Stimulated activated CD4-positive, alpha-beta T cell treated with anti-CD3 and anti-CD28 coated beads, TNF-alpha, amount 100 ng/mL, for 4 hours (primary cell): ENCODE measurements at places on chromosomes 1 and 21.

DNA sequence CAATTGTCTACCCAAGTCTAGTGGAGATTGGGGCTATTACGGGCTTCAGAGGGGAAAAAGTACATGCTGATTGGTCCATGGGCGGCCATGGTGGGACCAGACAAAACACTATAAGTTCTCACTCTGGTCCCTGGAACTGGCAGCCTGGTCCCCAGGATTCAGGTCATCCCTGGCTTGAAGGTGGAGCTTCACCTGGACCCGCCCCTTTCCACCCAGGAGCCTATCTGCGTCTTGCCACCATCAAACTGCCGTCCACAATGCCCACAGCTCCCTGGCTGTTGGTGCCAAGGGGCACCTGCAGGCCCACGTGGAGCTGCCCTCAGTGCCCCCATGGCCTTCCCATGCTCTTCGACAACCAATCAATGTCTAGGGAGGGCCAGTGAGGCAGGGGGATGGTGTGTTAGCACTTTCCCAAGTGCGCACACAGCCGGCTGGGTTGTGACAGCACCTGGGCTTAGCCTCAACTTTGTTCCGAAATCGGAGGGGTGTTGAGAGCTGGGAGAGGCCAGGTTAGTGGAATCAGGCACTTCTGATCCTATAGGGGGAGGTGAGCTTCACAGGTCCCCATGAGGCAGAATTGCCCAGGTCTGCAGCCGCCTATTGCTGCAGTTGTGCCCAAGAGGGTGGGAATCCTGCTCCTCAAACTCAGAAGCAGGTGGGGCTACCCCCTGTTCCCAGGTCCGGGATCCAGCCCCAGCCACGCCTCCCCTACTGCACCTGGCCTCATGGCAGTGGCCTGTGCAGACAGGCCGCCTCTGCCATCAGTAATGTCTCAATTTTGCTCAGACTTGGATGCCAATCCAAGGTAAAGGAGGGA, 1369.4 kb upstream of the PRMT6 start:
- no peak for DNase-seq

GRCh38 chr1:29808141-29808995, 572.0 kb downstream of the PTPRU start:
- DNase-seq, result no peak

DNA sequence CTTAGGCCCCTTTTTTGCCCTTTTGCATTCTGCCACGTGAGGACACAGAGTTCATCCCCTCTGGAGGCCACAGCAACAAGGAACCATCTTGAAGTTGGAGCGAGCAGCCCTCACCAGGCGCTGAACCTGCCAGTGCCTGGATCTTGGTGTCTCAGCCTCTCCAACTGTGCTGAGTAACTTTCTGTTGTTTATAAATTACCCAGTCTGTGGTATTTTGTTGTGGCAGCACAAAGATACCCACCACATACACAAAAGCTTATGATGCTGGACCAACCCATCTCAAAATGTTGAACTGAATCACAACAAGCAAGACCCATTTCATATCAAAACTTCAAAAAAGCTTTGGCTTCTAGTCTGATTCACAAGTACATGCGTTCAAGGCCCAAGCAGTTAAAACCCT, 649.9 kb downstream of the KIF26B start:
- DNase-seq, result no peak

DNA sequence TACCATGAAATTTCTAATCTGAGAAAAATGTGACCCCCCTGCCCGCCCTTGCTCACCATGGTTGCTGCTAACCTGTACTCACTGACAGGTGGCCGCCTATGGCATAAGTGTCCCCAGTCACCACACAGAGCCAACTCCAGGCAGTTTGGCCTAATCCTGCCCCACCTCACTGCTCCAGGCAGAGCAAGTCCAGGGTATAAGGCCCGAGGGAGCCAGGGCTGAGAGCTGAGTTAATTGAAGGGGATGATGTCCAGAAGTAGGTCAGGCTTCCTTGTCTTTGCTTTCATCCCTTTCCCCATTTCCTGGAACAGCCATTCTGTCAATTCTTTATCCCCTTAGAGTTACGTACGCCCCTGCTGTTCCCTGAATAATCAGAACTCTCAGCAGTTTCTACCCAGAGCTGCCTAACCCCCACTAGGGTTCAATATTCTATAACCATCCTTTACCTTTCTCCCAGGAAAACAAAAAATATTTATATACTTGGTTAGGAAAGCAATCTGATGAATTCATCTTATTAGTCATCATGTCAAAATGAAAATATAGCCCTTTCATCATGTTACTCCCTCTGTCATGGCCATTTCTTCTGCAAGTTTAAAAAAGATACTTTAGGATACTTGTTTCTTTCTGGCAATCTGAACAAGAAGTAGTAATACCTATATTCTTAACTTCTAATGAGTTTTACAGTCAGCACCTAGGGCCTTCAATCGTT, 29.4 kb upstream of the CD101 start:
- no peak for DNase-seq

- no peak for DNase-seq
Measured at GRCh38 chr1:72601035-72601674, 318.8 kb upstream of the NEGR1 start.

DNA sequence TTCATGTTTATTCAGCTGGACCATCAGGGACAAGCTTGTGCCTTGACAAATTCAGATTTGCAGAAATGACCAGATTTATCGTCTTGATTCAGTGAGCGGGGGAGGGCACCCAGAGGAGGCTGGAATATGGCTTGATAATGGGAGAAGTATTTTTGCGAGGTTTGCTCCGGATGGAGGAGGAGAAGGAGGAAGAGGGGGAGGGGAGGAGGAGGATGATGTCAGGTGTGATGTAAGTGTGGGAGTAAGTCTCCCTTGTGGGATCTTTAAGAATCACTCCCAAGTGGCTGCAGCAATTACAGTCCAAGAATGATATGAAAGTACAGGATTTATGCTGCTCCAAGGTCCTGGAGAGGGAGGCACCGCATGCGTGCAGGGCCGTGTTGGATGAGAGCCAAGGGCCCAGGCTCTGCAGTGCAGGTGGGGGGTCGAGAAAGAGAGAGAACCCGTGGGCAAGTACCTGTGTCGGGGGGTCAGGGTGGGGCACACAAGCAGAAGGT, 5.6 kb upstream of the ZNF496 start:
- no peak for DNase-seq

- DNase-seq, result no peak
Measured at GRCh38 chr1:69088571-69088970, 479.2 kb upstream of the LRRC7 start.

- DNase-seq, result no peak
Measured at GRCh38 chr1:62726011-62726442, 37.8 kb upstream of the DOCK7 start.

DNA sequence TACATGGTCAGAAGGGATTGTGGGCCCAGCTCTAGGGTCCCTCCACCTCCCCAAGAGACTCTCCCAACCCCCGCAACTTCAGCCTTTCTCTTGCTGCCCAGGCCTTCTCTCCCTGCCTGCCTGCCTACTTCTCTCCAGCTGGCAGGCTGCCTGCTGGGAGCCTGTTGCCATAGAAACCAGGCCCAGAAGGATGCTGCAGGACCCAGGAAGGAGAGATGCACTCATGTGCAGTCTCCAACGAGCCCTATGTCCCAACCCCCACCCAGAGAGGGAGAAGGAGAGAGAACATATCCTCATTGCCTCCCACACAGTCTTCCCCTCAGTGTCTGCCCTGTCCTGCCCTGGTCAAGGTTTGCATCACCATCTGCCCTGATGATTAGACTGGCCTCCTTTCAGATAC, 10.8 kb upstream of the SMIM12 start:
- DNase-seq, result no peak

GRCh38 chr1:67579623-67580394, 105.2 kb upstream of the GADD45A start:
- DNase-seq, result no peak

DNA sequence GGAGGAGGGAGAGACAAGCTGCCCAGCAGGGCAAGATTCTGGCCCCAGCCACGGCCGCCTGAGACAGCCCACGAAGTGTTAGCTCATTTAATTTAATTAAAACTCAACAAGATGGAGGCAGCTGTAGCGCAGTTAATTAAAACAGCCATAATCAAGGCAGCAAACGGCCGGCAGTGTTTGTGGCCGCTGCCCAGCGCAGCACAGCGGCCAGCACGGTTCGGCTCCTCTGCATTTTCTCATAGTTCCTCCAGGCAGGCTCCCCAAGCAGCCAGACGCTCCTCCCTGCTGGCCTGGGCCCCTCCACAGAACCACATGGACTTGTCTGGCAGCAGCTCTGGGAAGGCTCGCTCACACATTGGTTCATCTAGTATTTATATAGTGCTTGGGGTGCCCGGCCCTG, 40.0 kb downstream of the PTPRF start:
- DNase-seq, result no peak

- DNase-seq, result no peak
Measured at GRCh38 chr1:165288350-165289120, 68.0 kb downstream of the LMX1A start.

DNA sequence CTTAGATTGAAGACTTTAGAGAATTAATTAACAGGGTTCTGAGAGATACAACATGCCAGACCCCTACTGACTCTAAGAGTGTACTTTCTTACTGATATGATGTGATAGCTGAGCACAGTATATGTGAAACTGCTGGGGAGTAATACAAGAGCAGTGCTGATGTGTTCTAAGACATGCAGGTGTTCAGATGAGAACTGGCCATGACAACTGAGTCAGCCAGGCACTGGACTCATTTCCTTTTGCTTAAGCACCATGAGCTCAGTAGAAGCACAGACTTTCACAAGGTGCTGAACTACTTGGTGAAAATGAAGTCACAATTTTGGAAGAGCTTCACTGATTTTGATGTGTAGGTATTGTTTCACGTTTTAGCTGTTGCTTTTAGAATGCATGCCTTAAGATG, 15.9 kb upstream of the POGZ start:
- no peak for DNase-seq

GRCh38 chr1:179702946-179703539, 40.0 kb upstream of the FAM163A start:
- no peak for DNase-seq

- DNase-seq, result no peak
Measured at GRCh38 chr1:70210820-70211219, 5.4 kb upstream of the LRRC40 start.

GRCh38 chr1:17420391-17420918, 19.0 kb downstream of the RCC2 start:
- no peak for DNase-seq

DNA sequence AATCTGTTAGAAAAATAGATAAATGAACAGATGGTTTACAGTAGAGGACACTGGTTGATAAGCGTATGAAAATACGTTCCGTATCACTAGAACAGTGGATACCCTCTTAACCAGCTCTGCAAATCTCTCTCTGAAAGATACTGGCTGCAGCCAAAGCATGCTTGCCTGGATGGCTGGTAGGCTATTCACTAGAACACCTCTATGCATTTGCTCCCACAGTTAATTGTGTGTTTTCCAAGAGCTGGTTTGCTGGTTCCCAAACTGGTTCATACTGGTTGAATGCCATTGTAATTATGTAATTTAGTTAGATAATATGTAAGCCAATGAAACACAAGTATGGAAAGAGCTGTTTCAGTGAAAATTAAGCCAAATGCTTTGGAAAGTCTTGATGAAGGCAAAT, 126.6 kb downstream of the C1orf21 start:
- DNase-seq, result no peak

- no peak for DNase-seq
Measured at GRCh38 chr1:235998812-235999211, 66.1 kb downstream of the NID1 start.

- DNase-seq, result no peak
Measured at GRCh38 chr1:102191723-102192122, 195.0 kb upstream of the OLFM3 start.

DNA sequence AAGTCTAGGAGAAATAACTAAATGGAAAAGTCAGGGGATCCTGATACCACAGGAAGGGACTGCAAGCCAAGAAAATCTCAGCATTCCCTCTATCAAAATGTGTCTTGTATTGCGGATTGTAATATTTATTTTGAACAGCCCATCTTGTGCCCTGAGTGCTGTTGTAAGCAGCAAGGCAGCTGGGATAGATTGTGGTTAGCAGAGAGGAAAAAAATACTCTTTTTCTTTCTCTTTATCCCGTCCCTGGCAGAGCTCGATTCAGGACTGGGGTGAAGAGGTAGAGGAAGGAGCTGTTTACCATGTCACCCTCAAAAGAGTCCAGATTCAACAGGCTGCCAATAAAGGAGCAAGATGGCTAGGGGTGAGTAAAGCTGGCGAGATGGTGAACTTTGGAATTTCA, 1.2 kb downstream of the RGL1 start:
- no peak for DNase-seq

DNA sequence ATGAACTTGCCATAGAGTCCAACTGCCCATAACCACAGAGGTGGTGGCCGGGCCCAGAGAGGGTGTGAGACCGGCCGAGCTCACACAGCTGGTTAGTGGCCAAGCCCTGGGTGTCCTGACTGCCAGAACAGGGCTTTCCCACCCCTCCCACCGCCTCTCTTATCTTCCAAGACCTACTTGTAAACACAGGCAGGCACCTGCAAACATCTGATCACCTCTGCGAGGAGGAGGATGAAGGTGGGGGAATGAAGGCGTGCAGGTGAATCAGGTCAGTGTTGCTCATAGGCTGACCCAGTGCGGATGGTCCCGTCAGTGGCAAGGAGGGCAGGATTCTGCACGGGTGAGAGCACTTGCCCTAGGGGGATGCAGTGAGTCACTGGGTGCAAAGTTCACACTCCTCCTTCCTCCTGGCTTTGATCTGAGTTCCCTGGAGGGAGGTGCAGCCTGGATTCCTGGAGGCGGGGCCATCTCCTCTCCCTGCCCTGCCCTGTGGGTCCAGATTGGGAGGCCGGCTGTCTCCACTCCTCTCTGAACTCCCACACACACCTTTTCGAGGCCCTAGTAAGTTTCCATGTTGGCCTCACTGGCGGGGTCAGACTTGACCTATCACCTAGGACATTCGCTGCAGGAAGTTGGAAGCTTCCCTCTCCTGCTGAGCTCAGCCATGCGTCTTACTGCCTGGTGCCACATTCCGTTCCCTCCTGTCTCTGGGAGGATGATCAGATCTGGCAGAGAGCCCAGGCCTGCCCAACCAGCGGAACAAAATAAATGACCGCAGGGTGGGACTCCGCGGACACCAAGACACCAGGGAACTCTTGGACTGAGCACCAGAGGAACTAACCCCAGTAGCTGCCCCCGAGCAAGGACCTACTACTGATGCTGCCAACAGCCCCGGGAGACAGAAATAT, 7.3 kb downstream of the UQCRHL start:
- DNase-seq, result no peak

DNA sequence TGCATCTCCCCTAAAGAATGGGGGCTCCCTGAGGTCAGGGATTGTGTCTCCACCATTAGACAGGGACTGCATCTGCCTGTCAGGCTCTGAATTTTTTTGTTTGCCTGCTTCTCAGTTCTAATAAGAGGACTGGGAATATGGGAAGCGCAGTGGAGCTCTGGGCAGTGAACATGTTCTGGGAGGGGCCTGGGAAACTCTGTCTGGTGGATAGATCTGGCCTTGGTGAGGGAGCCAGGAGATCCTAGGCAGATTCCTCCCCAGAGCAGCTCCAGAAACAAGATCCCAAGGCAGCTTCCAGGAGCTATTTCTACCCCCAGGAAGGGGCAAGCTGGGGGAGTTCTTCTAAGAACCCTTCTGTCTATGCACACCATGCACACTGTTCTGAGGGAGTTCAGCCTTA, 12.6 kb upstream of the MYOG start:
- no peak for DNase-seq
